ENCODE measurements at places on chromosomes 12 and 14. TPM values are rescaled to one million over a fixed set of nuclear protein-coding genes. Genes with fewer than 3 reads are reported as not detected.

Gene CLMN
- 2.9 TPM for polyA plus RNA-seq

GRCh38 chr14:59870277-59871165, at the start of gene RTN1:
TSS of gene RTN1 (minus strand) at chr14:59870776. CDS start at chr14:59870630, 146 bp downstream.
- no peak within 1 kb of the TSS for H3K27ac ChIP-seq
- H3K4me3 ChIP-seq: peak within 1 kb of the TSS; percentile 27
- no peak for DNase-seq
- no peaks in the 10 kb centered on the region for H3K36me3 ChIP-seq
- H3K27me3 ChIP-seq: peaks cover 30% of the 10 kb centered on the region
- H3K4me1 ChIP-seq: no peaks in the 10 kb centered on the region

DNA sequence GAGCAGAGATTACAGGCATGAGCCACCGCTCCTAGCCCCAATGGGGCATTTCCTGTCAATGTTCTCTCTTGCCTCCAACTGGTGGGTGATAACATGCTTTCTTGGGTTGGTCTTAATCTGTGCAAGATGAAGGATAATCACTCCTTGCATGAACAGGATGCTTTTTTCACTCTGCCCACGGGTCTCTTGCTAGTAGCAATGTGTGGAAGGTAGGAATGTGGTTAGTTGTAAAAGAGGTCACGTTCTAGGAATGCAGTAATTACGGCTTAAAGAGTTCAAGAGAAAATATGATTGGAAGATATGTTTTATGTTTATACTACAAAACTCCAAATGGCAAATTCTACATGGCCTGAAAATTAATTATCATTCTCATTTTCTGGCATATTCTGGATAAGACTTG, 10.5 kb downstream of the RNASE10 start:
- H3K4me3 ChIP-seq: no peak overlapping the region
- H3K36me3 ChIP-seq: no peaks in the 10 kb centered on the region
- no peak overlapping the region for H3K27ac ChIP-seq
- no peak for DNase-seq
- H3K27me3 ChIP-seq: no peaks in the 10 kb centered on the region
- peaks cover 5% of the 10 kb centered on the region for H3K4me1 ChIP-seq

Gene ETFBKMT
- 1.1 TPM for polyA plus RNA-seq

DNA sequence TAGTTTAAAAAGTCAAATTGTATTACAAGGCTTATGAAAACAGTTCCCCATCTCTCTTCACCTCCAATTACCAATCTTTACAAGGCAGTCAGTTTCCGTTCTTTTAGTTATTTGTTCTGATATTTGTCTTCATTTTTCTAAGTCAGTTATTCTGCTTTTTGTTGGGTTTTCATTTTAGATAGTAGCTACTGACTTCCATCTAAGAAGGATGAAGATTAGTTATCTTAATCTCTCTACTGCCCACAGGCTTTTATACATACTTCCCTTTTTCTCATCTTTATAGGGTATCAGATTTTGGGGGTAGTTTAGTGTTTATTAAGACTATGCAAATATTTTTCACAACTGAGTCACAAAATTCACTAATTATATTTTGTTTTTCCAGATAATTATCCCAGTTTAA, 38.4 kb downstream of the FRS2 start:
- no peak for DNase-seq
- H3K27me3 ChIP-seq: no peaks in the 10 kb centered on the region
- no peak overlapping the region for H3K27ac ChIP-seq
- peaks cover 11% of the 10 kb centered on the region for H3K4me1 ChIP-seq

- DNase-seq: no peak
- H3K4me1 ChIP-seq: no peaks in the 10 kb centered on the region
- H3K27me3 ChIP-seq: peaks cover 2% of the 10 kb centered on the region
Measured at GRCh38 chr12:52291267-52291935, at the start of gene KRT81. TSS of gene KRT81 (minus strand) at chr12:52291534. CDS start at chr12:52291465, 69 bp downstream.

Measured in keratinocyte (primary cell).